ENCODE measurements at places on chromosomes 12 and 14.

GRCh38 chr12:47200446-47200845 is 120.7 kb upstream of the AMIGO2 start:
- DNase-seq = no peak

GRCh38 chr14:39015360-39015961 is 87.6 kb downstream of the SEC23A start:
- DNase-seq = no peak

- DNase-seq = peak; percentile 37
Observed at GRCh38 chr12:104569346-104570173, 112.8 kb downstream of the CHST11 start.

DNA sequence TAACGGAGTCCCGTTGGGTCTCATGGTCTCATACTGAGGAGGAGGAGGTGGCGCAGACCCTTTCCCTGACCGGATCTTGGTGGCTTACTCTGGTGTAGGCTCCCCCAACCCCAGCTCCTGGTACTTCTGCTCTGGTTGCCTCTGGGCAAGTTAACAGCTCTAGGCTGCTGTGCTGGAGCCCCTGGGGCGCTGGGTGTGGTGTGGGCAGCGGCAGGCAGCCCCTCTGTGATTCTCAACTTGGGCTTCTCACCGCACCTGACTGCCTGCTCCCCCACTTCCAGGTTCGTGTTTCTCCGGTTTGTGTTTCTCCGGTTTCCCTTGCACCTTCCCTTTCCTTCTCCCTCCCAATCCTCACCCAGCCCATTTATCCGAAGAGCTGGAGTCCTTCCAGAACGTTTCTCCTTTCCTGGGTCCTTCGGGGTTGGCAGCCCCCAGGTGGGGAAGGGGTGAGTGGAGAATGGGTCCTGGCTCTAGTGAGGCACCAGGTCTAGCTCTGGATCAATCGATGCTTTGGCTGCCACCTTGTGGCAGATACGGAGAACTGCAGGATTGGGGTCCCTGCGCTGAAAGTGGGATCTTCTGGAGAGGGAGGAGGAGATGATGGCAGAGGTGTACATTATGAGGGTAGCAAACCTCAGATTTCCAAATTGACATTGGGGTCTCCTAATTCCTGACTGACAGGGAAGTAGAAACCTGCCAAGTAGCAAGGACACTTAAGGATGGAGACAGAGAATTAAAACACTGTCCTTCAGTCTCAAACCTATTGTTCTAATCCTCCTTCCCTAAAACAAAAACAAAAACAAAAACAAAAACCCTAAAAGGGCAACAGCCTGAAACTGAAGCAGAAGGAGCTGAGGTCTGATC is 8.3 kb downstream of the CISTR start:
- peak; percentile 69 for DNase-seq

DNA sequence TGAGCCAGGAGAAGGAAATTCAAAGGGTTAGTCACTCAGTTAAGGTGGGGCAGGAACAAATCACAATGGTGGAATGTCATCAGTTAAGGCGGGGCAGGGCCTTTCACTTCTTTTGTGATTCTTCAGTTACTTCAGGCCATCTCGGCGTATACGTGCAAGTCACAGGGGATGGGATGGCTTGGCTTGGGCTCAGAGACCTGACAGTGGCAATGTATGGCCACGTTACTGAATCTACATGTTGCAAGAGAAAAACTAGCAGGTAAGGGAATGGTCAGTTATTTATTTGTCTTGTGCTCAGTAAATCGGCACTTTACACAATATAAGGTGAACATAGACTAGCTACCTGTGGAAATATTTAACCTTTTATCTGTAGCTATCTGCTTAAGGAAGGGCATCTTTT is 11.9 kb downstream of the SLCO1B3 start:
- DNase-seq = no peak

DNA sequence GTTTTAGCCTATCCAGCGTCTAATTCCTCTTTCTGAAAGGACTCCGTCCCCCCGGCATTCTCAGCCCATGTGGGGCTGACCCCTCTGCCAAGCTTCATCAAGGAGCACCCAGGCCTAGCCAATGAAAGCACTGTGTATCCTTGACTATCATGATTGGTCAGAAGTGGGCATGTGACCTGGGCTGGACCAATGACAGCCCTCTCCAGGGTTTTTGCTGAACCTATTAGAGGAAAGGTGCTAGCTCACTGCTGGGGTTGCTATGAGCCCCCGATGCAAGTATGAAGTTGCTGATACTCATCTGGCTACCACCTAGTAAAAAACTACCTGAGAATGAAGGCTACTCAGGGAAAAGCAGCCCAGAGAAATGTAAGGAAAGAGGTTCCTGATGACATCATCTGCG is 68.1 kb downstream of the LRRC74A start:
- DNase-seq = no peak

GRCh38 chr12:48786591-48787544 is 2.0 kb downstream of the ADCY6 start:
- no peak for DNase-seq

DNA sequence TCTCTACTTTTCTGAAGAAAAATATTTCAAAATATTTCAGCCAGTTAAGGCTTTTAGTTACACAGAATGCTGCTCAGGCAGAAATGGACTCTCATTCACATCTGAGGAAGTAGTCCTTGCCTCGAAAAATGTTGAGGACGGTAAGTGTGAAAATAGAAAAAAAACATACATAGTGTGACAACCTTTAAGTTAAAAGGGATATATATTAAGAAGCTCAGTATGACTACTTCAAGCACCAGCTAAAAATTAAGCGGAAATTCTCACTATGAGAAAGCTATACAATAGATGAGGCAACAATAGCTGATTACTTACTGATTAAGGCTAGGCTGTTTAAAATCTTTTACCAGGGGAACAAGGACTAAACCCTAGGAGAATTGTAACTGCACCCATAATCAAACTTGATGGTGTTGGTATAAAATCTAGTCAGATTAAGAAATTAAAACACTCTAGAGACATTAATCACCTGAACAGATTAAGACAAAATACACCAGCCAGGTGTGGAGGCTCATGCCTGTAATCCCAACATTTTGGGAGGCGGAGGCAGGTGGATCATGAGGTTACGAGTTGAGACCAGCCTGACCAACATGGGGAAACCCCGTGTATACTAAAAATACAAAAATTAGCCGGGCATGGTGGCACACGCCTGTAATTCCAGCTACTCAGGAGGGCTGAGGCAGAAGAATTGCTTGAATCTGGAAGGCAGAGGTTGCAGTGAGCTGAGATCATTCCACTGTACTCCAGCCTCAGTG is 53.9 kb downstream of the HNRNPC start:
- no peak for DNase-seq

DNA sequence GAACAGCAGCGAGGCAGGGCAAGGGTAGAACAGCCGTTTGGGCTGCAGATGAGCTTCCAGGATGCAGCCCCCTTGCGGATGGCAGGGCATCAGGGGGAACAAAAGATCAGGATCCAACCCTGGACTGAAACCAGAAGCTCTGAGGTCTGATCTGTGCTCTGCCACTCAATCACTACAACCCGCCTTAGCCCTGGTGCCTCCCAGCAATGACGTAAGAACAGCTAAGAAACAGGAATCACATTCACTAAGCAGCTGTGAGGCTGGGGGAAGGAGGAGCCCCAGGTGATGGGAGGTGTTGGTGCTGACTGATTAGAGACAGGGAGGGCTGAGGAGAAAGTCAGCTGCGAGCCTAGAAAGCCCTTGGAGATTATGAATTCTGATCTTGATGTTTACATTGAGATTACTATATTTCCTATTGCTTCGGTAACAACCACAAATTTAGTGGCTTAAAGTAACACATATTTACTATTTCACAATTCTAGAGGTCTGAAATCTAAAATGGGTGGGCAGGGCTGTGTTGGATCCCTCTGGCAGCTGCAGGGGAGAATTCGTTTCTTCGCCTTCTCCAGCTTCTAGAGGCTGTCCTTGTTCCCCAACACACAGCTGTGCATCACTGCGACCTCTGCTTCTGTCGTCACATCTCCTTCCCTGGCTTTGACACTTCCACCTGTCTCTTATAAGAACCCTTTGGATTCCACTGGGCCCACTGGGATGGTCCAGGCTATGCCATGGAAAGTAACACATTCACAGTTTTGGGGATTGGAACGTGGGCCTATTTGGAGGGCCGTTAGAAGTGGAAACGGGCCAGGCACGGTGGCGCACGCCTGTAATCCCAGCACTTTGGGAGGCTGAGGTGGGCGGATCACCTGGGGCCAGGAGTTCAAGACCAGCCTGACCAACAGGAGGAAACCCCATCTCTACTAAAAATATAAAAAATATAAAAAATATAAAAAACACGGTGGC is 6.1 kb upstream of the CD9 start:
- no peak for DNase-seq

GRCh38 chr12:40212566-40212965 is 12.2 kb upstream of the LRRK2 start:
- no peak for DNase-seq

- no peak for DNase-seq
Observed at GRCh38 chr12:68332728-68333630, 817 bp upstream of the MDM1 start.
